ENCODE measurements at places on chromosomes 13 and 19. TPM values are rescaled to one million over a fixed set of nuclear protein-coding genes. Genes with fewer than 3 reads are reported as not detected.

The S1PR5 gene
- 1.1 TPM for total RNA-seq

The ITGBL1 gene
- total RNA-seq, result not detected

- DNase-seq, result peak; percentile 53
Measured at GRCh38 chr13:41401366-41401765, 56.0 kb upstream of the RGCC start.

DNA sequence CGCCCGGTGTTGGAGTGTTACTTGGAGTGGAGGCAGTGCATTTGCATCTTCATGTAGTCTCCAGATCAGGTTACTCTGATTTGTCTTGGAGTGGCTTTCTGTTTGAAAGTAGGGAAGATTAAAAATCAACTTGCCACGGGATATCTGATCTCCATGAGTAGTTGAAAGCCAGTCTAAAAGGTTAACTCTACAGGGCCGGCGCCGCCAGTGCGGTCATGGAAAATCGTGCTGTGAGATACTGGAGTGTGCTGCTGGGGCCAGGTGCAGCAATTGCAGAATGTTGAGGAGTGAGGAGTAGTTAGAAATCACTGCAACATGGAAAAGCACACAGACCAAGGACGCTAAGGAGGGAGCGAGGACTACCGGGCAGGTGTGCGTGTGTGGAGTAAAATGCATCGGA, 175.0 kb downstream of the STK24 start:
- no peak for DNase-seq

DNA sequence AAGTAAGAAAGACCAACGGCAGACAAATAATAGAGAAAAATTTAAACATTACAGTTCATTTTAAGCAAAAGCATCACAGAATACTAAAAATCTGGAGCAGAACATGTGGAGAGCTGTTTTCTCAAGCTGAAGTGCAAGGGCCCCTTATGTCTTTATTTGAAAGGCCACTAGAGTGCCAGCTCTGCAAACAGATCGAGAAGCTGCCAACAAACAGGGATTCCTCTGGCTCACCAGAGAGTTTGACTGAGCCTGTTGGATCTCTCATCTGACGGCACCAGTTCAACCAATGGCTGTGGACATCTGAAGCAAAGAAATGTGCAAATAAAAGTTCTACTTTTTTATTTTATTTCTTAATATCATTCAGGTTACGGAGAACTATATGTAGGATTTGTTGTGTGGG, 119.7 kb downstream of the COL4A2 start:
- DNase-seq, result no peak
